ENCODE measurements at places on chromosomes 1 and 21.

DNA sequence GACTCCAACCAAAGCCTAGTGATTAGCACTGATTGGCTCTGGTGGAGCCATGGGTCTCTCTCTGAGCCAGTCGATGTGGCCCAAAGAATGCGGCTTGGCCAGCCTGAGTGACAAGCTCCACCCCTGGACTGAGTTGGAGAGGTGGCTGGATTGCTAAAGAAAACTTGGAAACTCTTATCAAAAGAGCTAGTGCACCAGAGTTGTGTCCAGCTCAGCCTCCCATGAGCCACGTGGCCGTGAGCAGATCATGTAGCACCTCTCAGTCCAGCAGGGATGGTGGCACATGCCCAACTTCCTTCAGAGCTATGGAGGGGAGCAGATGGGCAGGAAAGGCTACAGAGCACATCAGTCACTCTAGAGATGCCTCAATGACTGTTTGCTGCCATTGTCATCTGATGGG is 142.8 kb upstream of the VAMP3 start:
- DNase-seq: no peak

- DNase-seq: no peak
Measured at GRCh38 chr1:44681905-44682882, 7.7 kb downstream of the ARMH1 start.

DNA sequence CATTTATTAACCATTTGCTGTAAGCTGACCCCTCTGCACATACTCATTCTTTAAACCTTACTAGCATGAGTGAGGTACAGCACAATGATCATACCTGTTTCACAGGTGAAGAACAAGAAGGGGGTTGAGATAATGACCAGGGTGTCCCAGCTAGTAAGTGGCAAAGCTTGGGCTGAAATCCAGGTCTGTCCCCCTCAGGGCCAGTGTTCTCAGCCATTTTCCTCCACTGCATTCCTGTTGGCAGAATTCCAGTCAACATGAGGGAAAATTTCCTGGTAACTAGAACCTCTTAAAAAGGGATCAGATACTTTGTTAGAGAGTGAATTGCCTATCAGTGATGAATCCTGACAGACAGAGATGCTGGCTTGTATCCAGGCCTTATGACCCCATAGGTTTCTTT is 48.1 kb downstream of the SPATA46 start:
- DNase-seq: no peak

DNA sequence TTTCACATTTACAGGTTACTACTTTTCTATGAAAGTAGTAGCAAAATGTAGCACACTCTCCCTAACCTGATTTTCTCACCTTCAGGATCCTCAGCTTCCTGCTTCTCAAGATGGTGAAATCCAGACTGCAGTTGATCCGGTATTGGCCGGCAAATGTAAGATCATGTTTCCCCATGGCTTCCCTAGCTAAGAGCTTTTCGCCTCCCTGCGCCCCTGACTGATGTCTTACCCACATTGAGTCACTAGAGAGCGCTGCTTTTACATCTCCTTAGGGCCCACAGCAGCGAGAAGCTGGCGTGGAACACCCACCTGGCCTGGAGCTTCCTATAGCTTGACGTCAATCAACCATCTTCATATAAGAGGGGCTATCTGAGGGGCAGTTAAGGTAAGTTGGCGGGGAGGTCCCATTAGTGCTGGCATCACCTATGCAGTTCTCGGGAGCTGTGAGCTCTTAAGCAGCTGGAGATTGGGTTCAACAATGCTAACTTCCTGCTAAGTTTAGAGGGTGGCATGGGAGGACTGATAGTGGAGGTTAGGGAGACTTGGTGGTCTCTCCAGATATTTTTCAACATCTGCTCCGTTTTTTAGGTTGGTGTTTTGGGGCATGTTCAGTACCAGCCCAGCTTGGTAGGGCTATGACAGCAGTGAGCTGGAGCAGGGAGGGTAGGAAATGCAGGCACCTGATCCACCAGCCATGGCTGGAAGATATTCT is 5.5 kb downstream of the PTPN7 start:
- no peak for DNase-seq

DNA sequence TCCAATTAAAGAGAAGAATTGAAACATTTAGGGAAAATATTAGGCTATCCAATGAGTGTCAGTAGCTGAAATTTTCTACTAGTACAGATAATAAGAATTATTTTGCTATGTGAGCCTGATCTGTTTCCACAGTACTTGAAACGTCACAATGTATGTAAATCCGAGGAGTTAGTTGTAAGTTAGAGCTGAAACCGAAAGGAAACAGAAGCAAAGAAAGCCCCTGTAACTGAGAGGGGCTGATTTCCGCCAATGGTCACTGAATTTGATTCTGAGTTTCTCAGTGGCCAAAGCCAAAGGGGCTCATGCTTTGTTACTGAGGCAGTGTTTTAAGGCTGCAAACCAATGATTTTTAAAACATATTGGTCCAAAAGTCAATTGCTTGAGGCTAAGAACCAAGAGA is 168.3 kb upstream of the DUSP10 start:
- DNase-seq: no peak

- no peak for DNase-seq
Measured at GRCh38 chr21:37535672-37536071, 169.1 kb downstream of the DYRK1A start.

- no peak for DNase-seq
Measured at GRCh38 chr1:224851848-224852261, 77.6 kb upstream of the DNAH14 start.

DNA sequence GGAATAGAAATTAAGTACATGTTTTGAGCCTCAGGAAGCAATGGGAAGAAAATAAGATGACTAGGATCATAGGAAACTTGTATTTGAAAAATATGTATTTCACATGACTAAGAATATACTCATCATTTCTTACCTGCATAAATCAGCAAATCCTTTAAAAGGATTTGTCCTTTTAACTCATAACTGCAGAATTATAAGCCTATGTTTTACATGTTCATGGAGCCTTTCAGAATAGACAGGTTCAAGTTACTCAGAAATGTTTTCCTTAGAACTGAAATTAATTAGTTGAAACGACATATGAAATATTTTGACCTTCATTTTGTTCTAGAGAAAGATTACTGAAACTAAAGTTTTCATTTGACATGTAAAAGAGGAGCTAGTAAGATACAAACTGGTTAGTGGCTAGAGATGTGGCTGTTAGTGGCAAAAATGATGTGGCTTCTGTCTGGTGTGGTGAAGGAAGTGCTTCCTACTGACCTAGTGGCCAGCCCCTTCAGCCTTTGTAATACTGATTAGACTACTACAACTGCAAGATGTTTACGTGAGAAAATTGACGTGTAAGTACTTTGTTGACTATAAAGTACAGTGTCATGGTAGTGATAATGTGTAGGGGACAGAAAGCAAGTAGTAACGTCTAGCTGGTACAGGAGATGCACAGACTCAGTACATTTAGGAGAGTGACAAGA is 54.7 kb downstream of the PACC1 start:
- no peak for DNase-seq

- no peak for DNase-seq
Measured at GRCh38 chr1:43531107-43531905, 623 bp downstream of the PTPRF start.

DNA sequence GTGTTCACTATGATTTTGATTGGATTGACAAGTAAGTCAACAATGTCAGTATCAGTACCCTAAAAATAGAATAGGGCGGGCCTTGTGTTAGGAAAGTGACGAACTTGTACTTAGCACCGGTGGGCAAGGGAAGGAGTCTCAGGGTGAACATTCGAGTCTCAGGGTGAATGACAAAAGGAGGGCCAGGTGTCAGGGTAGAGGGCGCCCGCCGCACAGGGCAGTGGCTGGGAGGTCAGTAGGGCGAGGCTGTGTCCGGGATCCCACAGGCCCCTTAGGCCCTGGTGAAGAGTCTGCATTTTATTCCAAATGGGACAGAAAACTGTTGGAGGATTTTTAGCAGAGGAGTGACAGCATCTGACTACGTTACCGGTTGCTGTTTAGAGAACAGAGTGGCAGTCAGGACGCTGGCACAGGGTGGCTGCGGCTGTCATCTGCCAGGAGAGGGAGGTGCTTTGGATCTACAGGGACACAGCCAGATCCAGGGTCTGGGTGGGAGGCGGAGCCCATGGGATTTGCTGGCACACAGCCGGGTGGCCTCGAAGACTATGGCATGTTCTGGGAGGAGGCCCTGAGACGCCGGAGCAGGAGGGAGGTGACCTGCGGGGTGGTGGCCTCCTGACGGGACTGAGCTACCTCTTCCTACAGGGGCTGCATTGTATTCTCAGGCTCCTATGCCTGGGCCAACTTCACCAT is 11.0 kb downstream of the AGTRAP start:
- DNase-seq: no peak

DNA sequence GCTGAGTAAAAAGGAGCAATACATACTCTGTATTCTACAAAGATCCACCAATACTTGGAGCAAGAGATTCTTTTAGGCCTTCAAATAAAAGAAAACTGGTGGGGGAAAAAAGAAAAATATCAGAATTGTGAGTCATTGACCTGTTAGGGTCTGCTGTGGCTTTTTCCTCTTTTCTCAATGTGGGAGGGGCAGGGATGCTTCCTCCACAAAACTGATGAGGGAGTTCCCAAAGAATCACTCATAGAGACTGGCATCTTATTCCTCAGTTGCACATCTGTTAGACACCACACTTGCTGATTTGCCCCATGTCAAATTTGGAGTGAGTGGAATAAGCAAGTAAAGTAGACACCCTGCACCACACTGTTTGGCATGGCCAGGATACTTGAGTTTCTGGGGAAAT is 16.6 kb downstream of the C1orf141 start:
- DNase-seq: no peak

DNA sequence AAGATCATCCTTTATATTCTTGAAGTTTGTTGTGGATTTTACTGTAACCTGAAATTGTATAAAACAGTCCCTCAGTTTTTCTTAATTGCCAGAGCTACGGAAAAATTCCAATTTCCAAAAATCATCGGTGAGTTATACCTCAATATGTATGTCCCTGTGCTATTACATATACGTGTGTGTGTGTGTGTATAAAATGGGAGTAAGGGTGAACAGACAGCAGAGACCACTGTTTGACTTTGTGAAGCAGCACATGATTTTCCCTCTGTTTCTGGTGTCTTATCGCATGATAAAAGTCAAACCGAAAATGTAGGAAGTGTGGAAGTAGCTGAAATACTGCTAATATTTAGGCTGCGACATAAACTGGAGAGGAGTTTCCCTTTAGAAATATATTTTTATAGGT is 1.2 kb downstream of the OR2T1 start:
- DNase-seq: peak; percentile 47

DNA sequence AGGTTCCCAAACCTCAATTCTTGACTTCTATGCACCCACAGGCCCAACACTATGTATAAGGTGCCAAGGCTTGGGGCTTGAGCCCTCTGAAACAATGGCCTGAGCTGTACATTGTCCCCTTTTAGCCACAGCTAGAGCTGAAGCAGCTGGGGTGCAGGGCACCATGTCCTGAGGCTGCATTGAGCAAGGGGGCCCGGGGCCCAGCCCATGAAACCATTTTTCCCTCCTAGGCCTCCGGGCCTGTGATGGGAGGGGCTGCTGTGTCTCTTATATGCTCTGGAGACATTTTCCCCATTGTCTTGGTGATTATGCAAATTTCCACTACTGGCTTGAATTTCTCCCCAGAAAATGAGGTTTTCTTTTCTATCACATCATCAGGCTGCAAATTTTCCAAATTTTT is 155.5 kb downstream of the FASLG start:
- DNase-seq: no peak

DNA sequence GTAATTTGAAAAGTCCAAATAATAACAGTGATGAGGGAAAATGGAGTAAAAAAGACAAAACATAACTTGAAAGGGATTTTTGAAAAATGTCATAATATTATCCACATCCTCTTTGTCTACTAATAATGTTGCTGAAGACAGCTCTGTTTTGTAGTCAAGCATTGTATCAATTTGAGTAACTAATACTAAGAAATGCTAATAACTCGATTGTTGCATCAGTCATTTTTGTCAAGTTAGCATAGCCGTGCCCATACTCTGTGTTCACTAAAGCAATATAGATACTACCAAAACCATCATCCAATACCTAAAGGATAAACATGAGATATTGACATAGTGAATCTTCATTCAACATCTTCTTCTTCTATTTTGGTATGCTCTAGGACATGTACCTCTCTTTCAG is 17.3 kb downstream of the PDC start:
- no peak for DNase-seq

DNA sequence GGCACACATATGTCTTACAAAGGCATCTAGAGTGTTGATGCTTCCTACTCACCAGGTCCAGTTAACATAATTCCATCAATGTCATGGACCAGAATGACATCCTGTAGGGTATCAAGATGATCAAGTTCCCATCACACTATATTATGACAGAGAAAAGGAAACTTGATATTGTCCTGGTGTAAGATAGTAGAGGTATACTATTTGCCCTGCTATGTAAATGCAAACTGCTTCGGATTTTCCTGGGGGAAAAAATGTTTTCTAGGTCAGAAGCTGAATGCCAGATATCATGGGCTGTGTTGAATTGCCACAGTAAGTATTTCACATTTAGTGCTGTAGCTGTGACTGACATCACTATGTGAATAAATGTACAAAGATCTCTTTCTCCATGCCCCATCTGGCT is 16.2 kb upstream of the HYI start:
- no peak for DNase-seq

GRCh38 chr1:119004129-119004527 is 16.0 kb upstream of the TBX15 start:
- DNase-seq: no peak

All from activated CD4-positive, CD25-positive, alpha-beta regulatory T cell (primary cell).